IPS DF 6.9 (cell line): ENCODE measurements at places on chromosomes 13 and 19.
A peak's percentile ranks its signal among the peaks of the same experiment; 100 is the strongest.

- no peak for DNase-seq
These were observed 102.4 kb upstream of the CSNK1A1L start for GRCh38 chr13:37207691-37208451.

DNA sequence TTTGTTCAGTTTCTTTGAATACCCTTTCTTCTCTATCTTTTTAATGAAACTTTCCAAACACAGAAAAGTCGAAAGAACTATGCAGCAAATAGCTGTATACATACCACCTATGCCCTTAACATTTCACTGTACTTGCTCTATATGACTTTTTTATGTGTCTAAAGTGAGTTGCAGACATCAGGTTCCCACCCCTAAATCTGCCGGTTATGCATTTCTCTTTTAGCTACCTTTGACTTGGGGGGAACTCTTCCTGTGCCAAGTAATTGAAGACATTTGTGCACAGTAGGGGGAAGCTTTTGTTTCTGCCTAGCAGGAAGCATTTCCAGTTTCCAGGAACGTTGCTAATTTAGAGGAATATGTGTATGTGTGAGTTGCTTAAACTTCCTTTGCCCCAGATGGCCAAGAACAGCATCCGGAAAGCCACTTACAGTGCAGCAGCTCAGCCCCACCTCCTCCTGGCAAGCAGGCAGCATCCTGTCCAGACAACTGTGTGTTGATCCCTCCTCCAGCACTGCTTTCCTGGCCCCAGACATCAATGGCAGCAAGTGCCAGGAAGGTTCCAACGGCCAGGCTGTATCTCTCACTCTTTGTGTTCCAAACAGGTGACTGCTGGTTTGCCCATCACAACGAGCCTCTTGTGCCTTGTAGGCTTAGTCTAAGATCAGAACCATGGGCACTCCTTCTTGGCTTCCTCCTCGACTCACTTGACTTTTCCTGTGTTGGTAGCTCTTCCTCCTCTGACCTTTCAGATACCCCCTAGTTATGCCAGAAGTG lies 14.7 kb upstream of the GRAMD1A start:
- DNase-seq: peak; percentile 52

- peak; percentile 18 for DNase-seq
These were observed 34.7 kb upstream of the ESD start for GRCh38 chr13:46831588-46832194.

DNA sequence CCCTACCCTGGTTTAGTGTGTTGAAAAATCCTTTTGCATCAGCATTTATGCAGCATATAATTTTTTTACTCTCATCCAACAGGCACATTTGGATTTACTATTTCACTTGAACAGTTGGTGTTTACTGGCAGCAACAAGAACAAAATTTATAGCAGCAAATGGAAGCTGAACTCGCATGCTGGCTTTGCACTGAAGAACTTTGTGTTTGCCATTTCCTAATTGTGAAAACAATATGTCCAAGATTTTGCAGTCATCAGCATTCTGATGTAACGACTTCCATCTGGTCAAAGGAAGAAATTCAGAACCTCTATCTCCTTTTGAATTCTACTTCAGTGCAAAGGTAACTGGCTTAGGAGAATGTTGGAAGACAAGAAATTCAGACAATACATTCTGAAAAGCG lies 131.0 kb downstream of the DLEU7 start:
- no peak for DNase-seq

DNA sequence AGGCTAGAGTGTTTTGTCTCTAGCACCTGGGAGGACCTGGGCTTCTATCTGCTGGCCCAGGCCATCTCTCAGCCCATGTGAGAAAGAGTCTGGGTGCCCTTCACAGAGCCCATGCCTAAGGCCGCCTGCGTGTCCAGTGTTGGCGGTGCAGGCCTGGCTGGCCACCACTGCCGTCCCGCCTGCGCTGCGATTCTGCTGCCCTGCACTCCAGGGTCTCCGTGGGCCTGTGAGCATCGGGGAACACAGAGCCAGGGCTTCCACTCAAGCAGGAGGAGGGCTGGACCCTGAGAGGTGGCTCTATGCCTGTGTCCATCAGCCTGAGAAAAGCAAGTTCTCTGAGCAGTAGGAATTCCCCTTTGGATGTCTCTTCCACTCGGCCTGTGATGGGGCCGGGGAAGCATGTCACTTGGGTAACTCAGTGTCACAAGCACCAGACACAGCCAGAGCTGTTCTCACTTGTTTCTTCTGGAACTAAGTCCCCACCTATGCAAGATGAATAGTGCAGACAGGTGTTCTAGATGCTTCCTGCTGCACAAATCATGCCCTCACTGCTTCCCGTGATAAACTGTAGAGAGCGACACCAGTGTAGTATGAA lies 93.9 kb downstream of the RAB20 start:
- no peak for DNase-seq

GRCh38 chr13:103952183-103952582 lies 886.0 kb upstream of the SLC10A2 start:
- no peak for DNase-seq

DNA sequence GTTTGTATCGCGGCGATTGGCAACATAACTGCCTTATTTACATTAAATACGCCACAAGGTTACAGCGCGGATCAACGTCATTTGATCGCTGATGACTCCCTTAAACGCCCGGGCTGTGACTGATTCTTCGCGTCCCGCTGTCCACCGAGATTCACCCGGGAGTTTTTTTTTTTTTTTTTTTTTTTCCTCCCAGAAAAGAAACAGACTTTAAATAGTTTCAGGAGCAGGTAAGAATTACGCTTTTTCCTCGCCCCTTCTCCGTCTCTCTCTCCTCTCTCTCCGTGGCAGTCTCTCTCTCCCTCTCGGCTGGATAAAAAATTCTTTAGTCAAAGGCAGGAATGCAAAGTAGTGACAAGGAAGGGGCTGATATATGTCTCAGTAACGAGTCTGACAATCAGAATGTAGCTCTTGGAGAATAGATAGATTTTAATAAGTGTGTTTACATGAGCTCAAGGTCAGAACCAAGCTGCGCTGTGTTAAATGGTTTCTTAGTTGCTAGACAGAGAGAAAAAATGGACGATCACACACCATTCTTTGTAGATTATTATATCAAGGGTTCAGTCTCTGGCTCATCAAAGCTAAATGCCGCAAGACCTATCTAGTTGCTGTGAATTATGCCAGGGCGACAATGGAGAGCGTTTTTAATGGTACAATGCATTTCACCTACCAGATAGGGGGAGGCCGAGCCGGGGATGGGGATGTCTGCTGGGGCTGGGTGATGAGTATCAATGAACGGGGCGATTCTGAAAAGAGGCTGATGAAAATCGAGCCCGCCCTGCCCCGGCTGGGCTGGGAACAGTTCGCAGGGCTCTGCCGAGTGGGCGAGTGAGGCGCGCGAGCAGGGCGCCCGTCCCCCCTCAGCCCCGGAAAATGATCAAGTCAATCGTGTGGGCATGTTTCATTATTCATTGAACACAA lies 147.2 kb upstream of the ZNF536 start:
- no peak for DNase-seq
